AG09319 (cell line): ENCODE measurements at places on chromosomes 4 and X.

DNA sequence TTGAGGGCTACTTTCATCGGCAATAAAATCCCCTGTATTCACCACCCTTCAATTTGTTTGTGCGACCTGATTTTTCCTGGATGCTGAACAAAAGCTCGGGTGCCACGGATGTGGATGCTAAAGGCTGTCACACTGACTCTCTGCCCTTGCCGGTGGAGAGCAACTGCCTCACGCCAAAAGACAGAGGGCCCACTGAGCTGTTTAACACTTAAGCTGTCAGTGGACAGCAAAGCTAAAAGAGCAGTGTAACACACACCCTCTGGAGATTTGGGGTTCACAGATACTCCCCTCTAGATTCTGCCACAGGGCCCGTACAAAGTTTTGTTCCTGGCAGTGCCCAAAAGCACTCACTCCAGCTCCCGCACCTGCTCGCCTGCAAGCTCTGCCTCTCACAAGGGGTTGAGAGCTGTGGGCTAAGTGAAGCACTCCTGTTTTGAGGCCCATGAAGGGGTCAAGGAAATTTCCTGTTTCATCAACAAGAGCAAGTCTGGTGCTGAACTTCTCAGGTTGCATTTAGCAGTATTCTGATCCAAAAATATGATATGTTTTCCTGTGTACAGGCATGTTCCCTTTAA lies 1571.9 kb downstream of the ADGRL3 start:
- no peak for DNase-seq

DNA sequence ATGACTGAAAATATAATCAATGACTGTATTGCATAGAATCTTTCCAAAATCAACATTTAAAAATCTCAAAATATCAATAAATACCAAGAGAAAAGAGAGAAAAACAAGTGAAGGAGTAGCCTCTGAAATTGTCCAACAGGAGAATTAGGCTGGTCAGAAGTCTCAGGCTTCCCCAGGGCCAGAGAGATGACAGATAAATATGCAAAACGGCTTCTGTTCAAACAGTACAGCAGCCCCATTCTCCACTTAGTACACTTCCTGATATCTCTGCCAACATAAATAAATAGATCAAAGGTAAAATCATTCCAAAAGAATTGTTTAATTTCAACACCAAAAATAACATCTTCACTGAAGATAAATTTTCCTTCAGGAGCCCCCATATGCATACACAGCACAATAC lies 204.7 kb upstream of the GABRA2 start:
- no peak for DNase-seq

GRCh38 chr4:171644430-171645057 lies 168.7 kb upstream of the GALNTL6 start:
- DNase-seq: no peak

GRCh38 chrX:40581336-40581920 lies 658 bp downstream of the ATP6AP2 start:
- no peak for DNase-seq

- DNase-seq: no peak
Measured at GRCh38 chrX:76127341-76127740, 45.5 kb upstream of the PBDC1 start.

DNA sequence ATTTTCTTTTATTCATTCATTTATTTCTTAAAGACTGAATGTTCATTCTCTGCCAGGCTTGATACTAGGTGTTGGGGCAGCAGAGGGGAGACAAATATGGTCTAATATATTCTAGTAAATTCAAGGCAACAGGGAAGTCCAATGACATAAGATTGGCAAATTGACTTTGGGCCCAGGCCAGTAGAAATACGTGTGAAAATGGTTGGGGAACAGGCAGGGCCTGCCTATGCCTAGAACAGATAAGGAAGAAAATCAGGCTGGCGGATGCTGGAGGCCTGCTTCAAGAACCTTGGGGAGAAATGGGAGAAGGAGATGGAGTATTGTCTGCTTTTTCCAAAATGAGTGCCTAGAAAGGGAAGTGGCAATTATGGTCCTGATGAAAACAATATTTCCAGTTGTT lies 108.6 kb downstream of the RTL5 start:
- DNase-seq: no peak

DNA sequence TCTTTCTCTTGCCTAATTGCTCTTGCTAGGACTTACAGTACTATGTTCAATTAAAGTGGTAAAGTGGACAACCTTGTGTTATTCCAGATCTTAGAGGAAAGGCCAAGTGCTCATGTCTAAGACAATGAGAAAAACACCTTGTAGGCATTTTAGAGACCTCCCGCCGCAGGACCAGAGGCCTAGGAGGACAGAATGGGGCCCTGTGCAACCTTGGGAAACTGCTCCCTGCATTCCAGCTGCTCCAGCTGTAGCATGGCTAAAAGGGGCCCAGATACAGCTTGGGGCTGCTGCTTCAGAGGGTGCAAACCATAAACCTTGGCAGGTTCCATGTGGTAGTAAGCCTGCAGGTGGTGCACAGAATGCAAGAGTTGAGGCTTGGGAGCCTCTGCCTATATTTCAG lies 101.0 kb downstream of the PGRMC2 start:
- DNase-seq: no peak

DNA sequence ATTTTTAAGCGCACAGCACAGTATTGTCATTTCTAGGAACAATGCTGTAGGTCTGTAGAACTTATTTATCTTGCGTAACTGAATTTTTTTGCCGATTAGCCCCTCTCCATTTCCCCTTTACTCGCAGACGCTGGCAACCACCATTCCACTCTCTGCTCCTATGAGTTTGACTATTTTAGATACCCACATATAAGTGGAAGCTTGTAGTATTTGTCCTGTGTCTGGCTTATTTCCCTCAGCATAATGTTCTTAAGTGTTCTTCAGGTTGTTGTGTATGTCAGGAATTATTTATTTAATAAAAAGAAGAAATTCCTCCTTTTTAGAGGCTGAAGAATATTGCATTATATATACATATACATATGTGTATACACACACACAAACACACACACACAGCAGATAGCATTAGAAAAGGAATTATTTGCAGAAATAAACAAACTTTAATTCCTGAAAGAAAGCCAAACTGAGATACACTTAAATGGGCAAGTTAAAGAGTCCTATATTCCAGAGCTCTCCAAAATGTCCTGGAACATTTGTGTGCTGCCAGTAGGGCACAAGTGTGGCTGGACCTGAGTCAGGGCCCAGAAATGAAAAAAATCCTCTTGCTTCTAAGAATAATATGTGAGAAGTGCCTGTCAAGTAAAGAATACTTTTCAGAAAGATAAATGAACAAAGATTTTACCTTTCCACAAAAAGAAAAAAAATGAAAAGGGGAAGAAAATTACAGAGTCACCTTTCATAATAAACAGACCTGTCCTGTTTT lies 4.5 kb upstream of the ZNF330 start:
- no peak for DNase-seq

DNA sequence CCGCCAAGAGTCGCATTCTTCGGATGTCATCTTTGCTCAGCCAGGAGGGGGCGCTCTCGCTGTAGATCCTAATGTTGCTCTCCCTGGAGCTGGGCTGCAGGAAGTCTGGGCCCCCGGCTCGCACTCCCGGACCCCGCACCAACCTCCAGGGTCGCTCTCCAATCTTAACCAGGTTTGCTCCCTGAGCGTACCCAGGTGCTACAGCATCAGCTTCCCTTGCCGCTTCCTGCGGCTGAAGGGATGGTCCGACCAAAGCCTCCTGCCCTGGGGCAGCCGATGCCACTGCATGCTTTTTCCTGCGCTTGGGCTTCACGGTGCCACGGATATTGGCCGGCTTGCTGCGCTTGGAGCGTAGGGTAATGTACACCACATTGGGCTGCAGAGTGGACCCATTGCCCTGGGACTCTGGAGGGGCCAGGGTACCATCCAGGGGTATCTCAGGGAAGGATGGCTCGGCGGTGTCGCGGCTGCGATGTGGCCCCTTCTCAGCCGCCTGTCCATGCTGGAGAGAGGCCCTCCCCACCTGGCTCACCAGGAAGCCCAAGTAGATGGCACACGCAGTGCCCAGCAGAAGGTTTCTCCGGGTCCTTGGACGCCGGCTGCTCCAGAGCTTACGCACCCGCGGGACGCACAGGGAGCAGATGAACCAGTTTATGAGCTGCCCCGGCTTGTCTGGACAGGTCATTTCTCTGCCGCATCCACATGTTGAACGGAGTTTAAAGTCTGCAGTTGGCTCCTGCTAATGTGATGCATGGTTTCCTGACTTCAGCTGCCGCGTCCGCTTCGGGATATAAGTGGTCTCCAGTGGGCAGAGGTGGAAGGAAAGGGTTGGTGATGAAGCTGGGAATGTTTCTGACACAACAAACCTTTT lies 1.9 kb downstream of the GASK1B start:
- DNase-seq: no peak
